Cerebellum (tissue), 4 donors: ENCODE measurements at places on chromosomes 1 and 21. TPM values are rescaled to one million over a fixed set of nuclear protein-coding genes. Genes with fewer than 3 reads are reported as not detected.

The ITPKB gene
- total RNA-seq: 13.5 TPM

The ZNF593OS gene
- 1.5 TPM for total RNA-seq

The PLXNA2 gene
- 45.1 TPM for total RNA-seq

The OR2G6 gene
- under 0.01 TPM for total RNA-seq

The FGR gene
- total RNA-seq: 1.9 TPM

The SPATA45 gene
- 1.9 TPM for total RNA-seq

The SLAMF9 gene
- total RNA-seq: not detected

The WDR64 gene
- not detected for total RNA-seq
